ENCODE measurements at places on chromosomes 3 and 15.

- no peak overlapping the region for H3K27ac ChIP-seq
- no peaks in the 10 kb centered on the region for H3K36me3 ChIP-seq
- no peaks in the 10 kb centered on the region for H3K4me1 ChIP-seq
- no peak overlapping the region for H3K4me3 ChIP-seq
- peak; percentile 20 for DNase-seq
- H3K27me3 ChIP-seq: no peaks in the 10 kb centered on the region
These were observed 112.4 kb upstream of the CCDC54 start for GRCh38 chr3:107264888-107265287.

GRCh38 chr15:41926185-41927056 lies 32.6 kb upstream of the SPTBN5 start:
- H3K36me3 ChIP-seq: no peaks in the 10 kb centered on the region
- peak overlapping the region; percentile 80 for H3K27ac ChIP-seq
- DNase-seq: peak; percentile 81
- peaks cover 42% of the 10 kb centered on the region for H3K4me1 ChIP-seq

DNA sequence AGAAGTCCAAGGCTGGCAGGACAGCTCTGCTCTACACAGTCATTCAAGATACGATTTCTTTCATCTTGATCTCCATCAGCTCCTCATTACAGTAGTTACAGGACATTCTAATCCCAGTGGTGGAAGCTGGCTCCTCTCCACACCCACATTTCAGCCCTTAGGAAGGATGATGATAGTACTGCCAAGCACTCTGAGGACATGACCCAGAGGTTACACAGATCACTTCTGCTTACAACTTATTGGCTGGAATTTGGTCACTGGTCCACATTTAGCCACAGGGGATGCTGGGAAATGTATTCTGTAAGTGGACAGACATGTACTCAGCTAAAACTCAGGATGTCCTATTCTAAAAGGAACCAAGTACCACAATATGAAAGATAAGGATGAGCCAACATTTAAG lies 77.1 kb downstream of the IQCH start:
- no peak overlapping the region for H3K27ac ChIP-seq
- H3K36me3 ChIP-seq: no peaks in the 10 kb centered on the region
- no peaks in the 10 kb centered on the region for H3K4me1 ChIP-seq

DNA sequence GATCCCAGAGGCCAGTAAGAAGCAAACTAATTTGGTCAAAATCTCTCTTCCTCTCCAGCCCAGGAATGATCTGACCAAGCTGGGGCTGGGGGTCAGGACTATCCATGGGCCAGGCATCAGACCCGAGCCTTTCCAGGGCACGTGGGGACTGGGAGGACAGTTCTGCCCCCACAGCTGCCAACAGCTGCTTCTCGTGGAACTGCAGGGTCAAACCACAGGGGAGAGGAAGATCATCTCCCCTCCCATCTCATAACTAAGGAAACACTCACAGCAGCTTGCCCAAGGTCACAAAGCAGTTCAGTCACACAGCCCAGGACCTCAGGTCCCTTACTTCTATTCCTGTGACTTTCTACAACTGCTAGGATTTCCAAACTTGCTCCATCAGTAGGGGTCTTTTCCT lies 47.1 kb downstream of the DAPK2 start:
- H3K4me1 ChIP-seq: peaks cover 4% of the 10 kb centered on the region
- DNase-seq: no peak
- H3K27me3 ChIP-seq: no peaks in the 10 kb centered on the region
- no peak overlapping the region for H3K4me3 ChIP-seq

DNA sequence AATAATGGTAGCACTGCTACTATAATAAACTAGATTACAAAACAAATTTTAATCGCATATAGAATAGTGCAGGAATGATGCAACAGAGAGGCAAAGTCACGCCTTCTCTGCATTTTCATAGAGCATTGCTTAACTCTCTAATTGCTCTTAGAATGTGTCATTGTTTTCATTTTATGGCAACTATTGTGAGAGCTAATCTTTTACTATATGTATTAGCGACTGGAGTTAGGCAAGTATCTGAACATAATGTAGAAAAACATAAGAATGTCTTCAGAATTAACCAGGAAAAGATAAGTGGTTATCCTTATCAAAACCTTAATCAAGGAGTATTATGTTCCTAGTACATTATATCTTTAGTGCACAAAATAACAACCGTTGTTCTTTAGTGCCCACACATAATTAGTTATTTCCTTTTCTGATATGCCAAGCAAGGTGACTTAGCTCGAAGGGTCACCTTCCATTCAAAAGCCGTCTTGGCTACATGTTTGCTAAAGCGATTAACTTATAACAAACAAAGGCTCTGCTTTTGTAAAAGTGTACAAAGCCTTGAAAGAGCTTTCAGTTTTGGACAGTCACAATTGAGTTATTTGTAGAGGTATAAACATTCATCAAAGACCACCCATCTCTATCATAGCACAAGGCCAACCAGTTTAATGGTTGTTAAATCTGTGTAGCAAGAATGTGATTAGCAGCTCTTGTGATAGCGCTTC lies 1328.9 kb downstream of the ROBO2 start:
- H3K27ac ChIP-seq: no peak overlapping the region
- H3K27me3 ChIP-seq: no peaks in the 10 kb centered on the region
- no peaks in the 10 kb centered on the region for H3K4me1 ChIP-seq
- DNase-seq: no peak

All from colonic mucosa (tissue), 4 donors.